Naive B cell (primary cell): ENCODE measurements at places on chromosomes 5 and 9. TPM values are rescaled to one million over a fixed set of nuclear protein-coding genes. Genes with fewer than 3 reads are reported as not detected.

The BTNL3 gene
- polyA plus RNA-seq, result not detected

The PCDHA8 gene
- polyA plus RNA-seq, result not detected

The IFNK gene
- polyA plus RNA-seq, result not detected

The TSLP gene
- not detected for polyA plus RNA-seq

The ZNF618 gene
- 3.2 TPM for polyA plus RNA-seq

The FAM169A gene
- polyA plus RNA-seq, result 9.2 TPM

The CWC27 gene
- polyA plus RNA-seq, result 43.5 TPM

The SLC6A3 gene
- not detected for polyA plus RNA-seq

The GFI1B gene
- polyA plus RNA-seq, result 1.4 TPM

The NUTM2F gene
- not detected for polyA plus RNA-seq

DNA sequence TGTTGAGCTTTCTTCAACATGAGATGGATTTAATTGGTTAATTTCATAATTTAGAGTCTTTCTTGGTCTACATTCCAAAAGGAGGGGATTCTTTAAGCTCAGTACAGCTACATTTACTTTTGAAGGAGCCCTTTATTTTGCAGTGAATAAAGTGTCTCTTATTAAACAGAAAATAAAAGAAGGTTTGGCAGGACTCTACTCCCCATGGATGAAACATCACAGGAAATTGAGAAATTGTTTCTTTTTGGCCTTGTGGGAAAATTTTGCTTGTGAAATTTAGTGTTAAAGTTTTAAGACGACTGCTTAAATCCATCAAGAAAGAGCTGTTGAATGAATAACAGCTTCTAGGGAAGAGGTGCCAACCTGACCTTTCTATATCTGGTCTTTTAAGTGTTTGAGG lies 187.7 kb downstream of the NTRK2 start:
- H3K36me3 ChIP-seq, result no peaks in the 10 kb centered on the region
- H3K4me3 ChIP-seq, result no peak overlapping the region
- DNase-seq, result no peak

DNA sequence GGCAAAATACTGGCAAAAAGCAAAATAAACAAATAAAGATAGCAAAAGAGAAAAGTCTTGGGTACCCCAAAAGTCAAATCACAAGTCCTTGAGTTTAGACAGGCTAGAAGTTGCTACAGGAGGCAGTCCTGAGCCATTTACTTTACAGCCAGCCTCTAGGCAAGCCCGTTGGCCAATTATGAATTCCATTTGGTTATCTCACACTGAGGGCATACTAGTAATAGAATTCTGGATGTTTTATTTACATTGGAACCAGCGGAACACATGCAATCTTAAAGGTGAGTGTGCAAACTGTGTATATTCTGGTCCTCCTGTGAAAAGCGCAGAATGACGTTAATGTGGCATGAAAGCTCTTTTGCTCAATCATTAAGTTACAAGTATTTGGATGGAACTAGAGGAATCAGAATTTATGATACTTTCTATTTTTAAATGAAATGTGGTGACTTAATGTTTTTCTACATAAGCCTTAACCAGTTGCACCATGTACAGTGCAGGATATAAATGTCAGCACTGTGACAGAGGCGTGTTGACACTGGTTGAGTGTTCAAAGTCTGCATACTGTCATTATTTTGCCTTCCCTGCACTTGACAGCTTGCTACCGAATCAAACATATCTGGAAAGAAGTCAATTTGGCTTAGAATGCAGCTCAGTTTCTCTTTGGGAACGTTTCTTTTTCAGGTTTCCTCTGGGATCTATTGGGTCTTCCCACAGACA lies 7.9 kb downstream of the GDNF start:
- no peak overlapping the region for H3K4me3 ChIP-seq
- no peaks in the 10 kb centered on the region for H3K36me3 ChIP-seq
- H3K4me1 ChIP-seq, result peaks cover 15% of the 10 kb centered on the region
- H3K27me3 ChIP-seq, result peaks cover 41% of the 10 kb centered on the region
- DNase-seq, result no peak

GRCh38 chr9:127930231-127931091 lies at the start of gene PIP5KL1:
Gene PIP5KL1, minus strand, starts transcription at chr9:127930777. Its CDS starts 25 bp downstream, at chr9:127930752.
- peak; percentile 70 for DNase-seq
- H3K4me1 ChIP-seq, result peaks cover 23% of the 10 kb centered on the region
- peak within 1 kb of the TSS; percentile 86 for H3K4me3 ChIP-seq
- H3K27ac ChIP-seq, result peak within 1 kb of the TSS; percentile 96
- peaks cover 8% of the 10 kb centered on the region for H3K27me3 ChIP-seq
- H3K36me3 ChIP-seq, result no peaks in the 10 kb centered on the region

DNA sequence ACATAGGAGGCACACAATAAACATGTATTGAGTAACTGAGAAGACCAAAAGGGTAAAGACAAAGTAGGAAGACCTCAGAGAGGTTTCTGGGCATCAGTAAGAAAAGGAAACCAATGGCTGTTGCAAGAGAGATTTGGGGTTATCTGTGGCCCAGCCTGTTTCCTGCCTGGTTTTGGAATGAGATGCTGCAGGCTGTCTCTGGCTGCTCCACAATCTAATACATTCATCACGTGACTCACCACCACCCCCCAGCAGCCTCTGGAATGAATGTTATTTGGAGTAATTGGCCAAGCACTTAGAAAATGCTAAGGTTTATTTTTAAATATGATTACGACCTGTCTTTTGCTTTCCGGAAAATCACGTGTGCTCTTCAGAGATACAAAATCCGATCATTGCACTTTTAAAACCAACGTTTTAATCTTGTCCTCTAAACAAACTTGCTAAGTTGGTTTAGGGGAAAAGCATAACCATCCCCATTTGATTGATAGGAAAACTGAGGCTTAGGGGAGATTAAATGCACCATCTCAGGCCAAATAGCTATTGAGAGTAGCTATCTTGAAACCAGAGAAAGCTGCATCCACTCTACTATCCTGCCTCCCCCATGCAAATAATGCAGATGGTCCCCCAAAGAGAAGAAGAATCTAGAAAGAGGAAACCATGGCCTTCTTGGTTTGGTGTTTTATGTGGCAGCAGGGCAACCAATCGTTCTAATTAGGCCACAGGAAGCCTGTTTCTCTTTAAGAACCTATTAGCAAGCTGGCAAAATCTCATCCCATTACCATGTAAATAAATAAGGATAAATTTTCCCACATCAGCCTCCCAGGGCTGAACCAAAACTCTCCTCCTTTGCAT lies 151.8 kb upstream of the ADRA1B start:
- DNase-seq, result no peak
- peak overlapping the region; percentile 18 for H3K27ac ChIP-seq
- H3K27me3 ChIP-seq, result peaks cover 25% of the 10 kb centered on the region
- H3K4me3 ChIP-seq, result no peak overlapping the region

- no peaks in the 10 kb centered on the region for H3K36me3 ChIP-seq
- H3K4me3 ChIP-seq, result no peak overlapping the region
- peaks cover 4% of the 10 kb centered on the region for H3K27me3 ChIP-seq
- DNase-seq, result no peak
- no peaks in the 10 kb centered on the region for H3K4me1 ChIP-seq
Measured at GRCh38 chr5:180599981-180600553, 8.8 kb upstream of the SCGB3A1 start.

- H3K4me3 ChIP-seq, result no peak overlapping the region
- no peaks in the 10 kb centered on the region for H3K4me1 ChIP-seq
- H3K27me3 ChIP-seq, result no peaks in the 10 kb centered on the region
- DNase-seq, result no peak
- H3K36me3 ChIP-seq, result no peaks in the 10 kb centered on the region
Measured at GRCh38 chr9:15670246-15670645, 117.4 kb downstream of the CCDC171 start.

DNA sequence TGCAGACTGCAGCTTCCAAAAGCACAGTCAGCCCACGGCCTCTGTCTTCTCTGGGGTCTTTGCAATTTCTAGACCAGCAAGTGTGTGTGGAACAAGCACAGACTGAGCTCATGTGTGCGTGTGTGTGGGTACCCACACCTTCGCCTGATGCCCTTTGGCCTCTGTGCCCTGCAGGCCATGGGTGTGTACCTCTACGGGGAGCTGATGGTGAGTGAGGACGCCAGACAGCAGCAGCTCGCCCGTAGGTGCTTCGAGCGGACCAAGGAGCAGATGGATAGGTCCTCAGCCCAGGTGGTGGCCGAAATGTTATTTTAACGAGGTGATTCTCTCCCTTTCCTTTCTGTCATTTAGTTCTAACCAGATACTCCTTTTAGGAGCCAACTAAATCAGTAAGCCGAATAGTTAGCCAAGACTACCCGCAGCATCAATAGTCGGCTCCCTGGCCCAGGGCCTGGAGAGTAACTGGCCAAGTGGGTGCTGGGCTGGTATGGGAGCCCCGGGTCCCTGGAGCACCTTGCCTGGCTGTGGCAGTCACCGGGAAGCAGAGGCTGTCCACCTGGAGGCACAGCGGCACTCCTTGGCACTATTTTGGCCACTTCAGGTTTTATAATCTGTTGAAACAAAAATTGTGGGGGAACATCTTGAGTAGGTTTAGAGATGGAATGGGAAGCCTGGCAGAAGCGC lies 235.0 kb downstream of the FANCC start:
- no peak overlapping the region for H3K4me3 ChIP-seq
- no peak overlapping the region for H3K27ac ChIP-seq
- peaks cover 20% of the 10 kb centered on the region for H3K36me3 ChIP-seq
- peaks cover 4% of the 10 kb centered on the region for H3K4me1 ChIP-seq
- no peak for DNase-seq

- no peaks in the 10 kb centered on the region for H3K4me1 ChIP-seq
- H3K27me3 ChIP-seq, result no peaks in the 10 kb centered on the region
- no peak overlapping the region for H3K27ac ChIP-seq
- no peaks in the 10 kb centered on the region for H3K36me3 ChIP-seq
Measured at GRCh38 chr9:110623462-110624025, 44.0 kb upstream of the SVEP1 start.

DNA sequence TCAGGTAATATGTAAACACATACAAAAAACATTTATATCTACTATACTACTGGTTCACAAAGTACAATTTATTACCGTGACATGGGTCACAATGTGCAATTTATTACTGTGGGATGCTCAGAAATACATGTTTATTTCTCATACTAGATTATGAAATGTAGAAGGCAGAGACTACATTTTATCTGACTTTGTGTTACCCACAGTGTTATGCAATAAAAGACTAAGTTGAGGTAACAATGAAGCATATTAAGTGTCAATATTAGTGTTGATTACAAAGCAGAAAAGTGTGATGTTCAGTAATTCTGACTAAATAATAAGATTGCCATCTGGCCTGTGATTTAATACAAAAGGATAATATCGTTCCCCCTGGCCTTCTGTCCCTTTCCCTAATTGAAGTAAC lies 42.4 kb downstream of the CPLANE1 start:
- H3K4me1 ChIP-seq, result no peaks in the 10 kb centered on the region
- DNase-seq, result no peak
- H3K36me3 ChIP-seq, result peaks cover 21% of the 10 kb centered on the region
- no peak overlapping the region for H3K27ac ChIP-seq

- H3K27me3 ChIP-seq, result peaks cover 79% of the 10 kb centered on the region
- peaks cover 4% of the 10 kb centered on the region for H3K4me1 ChIP-seq
- H3K27ac ChIP-seq, result no peak overlapping the region
- H3K4me3 ChIP-seq, result no peak overlapping the region
- no peaks in the 10 kb centered on the region for H3K36me3 ChIP-seq
Measured at GRCh38 chr5:176736931-176737745, 73.2 kb upstream of the UNC5A start.

GRCh38 chr9:137618105-137619067 lies at the start of gene EHMT1:
Gene EHMT1, plus strand, starts transcription at chr9:137619005. Its CDS starts 24 bp downstream, at chr9:137619029.
- H3K27me3 ChIP-seq, result no peaks in the 10 kb centered on the region
- peak; percentile 94 for DNase-seq
- H3K36me3 ChIP-seq, result no peaks in the 10 kb centered on the region
- peaks cover 48% of the 10 kb centered on the region for H3K4me1 ChIP-seq
- peak within 1 kb of the TSS; percentile 97 for H3K27ac ChIP-seq
- H3K4me3 ChIP-seq, result peak within 1 kb of the TSS; percentile 97

DNA sequence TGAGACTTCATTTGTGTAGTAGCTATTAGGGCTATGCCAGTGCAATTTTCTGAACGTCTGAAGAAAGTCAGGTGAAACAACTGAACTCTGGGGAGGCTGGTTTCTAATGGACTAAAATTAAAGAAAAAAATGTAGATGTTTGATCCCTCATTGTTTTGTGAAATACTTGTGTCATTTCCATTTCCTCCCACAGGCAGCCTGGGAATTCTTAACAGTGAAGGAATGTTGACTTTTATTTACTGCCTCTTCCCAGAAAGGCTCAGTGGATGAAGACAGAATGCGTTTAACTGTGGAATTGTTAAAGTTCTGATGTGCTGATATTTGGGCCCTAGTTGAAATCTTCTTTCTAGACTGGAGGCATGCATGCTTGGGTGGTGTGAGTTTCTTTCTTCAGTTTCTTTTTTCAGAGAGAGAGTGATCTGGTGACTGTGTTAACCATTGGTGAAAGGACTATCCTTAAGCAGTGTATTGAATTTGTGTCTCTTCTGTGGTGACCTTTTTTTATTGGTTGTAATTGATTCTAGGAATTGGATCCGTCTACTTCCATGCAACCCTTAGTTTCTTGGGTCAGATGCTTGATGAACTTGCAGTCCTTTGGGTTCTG lies 15.5 kb downstream of the ACER2 start:
- H3K4me1 ChIP-seq, result no peaks in the 10 kb centered on the region
- H3K4me3 ChIP-seq, result no peak overlapping the region
- no peak overlapping the region for H3K27ac ChIP-seq
- peaks cover 10% of the 10 kb centered on the region for H3K36me3 ChIP-seq
- DNase-seq, result no peak

DNA sequence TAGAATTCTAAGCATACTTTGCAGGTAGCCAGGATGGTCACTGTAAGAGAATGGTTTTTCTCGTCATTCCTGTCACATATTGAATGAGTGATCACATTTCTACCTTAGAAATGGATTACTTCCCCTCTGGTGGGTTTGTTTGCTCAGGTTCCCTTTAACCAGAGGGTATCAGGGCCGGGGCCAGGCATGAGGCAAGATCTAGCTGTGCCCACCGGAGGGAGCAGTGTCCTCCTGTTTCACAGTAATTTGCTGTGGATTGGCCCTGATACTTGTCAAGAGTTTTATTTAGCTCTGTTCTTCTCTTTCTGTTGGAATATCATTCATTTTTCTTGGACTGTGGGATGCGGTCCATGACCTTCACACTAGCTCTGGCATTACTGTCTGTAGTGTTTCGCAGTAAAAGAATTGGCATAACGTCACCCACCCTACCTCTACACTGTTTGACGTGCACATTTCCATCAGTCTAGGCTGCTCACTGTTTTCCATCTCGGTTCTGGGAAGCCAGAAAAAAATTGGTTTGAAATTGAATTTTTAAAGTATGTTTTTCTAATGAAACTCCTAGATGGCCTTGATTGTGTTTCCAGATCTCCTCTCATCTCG lies 42.4 kb upstream of the ZBED3 start:
- no peak overlapping the region for H3K27ac ChIP-seq
- H3K4me1 ChIP-seq, result no peaks in the 10 kb centered on the region
- no peaks in the 10 kb centered on the region for H3K27me3 ChIP-seq
- H3K36me3 ChIP-seq, result no peaks in the 10 kb centered on the region
- no peak for DNase-seq

- no peaks in the 10 kb centered on the region for H3K36me3 ChIP-seq
- H3K4me1 ChIP-seq, result peaks cover 44% of the 10 kb centered on the region
- H3K27me3 ChIP-seq, result no peaks in the 10 kb centered on the region
- peak; percentile 24 for DNase-seq
Measured at GRCh38 chr5:142807372-142807911, 37.3 kb downstream of the ARHGAP26 start.

GRCh38 chr5:3429962-3430361 lies 165.7 kb upstream of the IRX1 start:
- no peak for DNase-seq
- no peak overlapping the region for H3K4me3 ChIP-seq
- no peaks in the 10 kb centered on the region for H3K36me3 ChIP-seq
- H3K27me3 ChIP-seq, result peaks cover 4% of the 10 kb centered on the region
- no peak overlapping the region for H3K27ac ChIP-seq

- no peaks in the 10 kb centered on the region for H3K27me3 ChIP-seq
- H3K4me1 ChIP-seq, result no peaks in the 10 kb centered on the region
- H3K36me3 ChIP-seq, result no peaks in the 10 kb centered on the region
- DNase-seq, result no peak
- no peak overlapping the region for H3K4me3 ChIP-seq
- H3K27ac ChIP-seq, result no peak overlapping the region
Measured at GRCh38 chr5:179270581-179271427, 74.5 kb downstream of the ADAMTS2 start.

GRCh38 chr9:131097948-131098278 lies 1.6 kb downstream of the AIF1L start:
- no peak for DNase-seq
- peaks cover 8% of the 10 kb centered on the region for H3K4me1 ChIP-seq
